ENCODE measurements at places on chromosomes 2 and 18.

- DNase-seq, result no peak
These were observed 4.0 kb upstream of the SLC35F5 start for GRCh38 chr2:113760400-113760799.

DNA sequence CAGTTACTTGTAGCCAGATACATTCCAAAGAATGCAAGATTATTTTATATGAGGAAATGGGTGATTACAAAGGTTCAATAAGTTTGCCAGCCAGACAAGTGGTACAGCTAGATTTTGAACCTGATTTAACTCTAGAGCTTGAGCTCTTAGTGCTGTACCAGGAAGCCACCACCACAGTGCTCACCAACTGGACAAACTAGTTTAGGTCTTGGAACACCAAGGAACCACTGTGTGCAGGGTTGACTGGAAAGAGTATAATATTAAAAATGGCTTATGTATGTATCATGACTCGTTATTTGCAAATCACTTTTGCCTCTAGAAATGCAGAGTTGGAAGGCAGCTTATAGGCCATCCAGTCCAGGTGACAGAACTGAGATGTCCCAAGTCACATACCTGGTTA lies 177.2 kb downstream of the TXNL1 start:
- no peak for DNase-seq

GRCh38 chr18:31646332-31647126 lies 37.9 kb downstream of the B4GALT6 start:
- no peak for DNase-seq

DNA sequence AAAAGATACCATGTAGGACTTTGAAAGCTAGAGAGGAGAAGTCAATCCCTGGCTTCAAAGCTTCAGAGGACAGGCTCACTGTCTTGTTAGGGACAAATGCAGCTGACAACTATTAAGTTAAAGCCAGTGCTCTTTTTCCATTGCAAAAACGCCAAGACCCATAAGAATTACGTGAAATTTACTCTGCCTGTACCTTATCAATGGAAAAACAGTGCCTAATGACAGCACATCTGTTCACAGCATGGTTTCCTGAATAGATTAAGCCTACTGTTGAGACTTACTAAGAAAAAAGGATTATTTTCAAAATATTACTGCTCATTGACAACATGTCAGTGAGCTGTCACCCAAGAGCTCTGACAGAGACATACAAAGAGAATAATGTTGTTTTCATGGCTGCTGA lies 52.9 kb downstream of the ANKRD12 start:
- DNase-seq, result peak; percentile 78

DNA sequence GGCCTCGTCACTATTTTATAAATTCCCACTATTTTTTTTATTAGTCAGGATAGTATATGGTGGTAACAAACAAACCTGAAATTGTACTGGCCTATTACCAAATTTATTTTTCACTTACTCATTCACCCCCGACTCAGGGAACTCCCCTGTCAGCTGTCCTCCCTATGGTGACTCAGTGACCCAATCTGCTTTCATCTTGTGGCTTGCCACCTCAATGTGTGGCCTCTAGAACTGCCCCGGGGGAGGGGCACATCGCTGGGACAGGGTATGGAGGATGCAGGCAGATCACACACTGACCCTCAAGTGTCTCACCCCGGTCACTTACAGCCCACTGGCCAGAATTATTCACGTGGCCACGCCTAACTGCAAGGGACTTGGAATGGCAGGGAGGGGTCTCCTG lies 71.6 kb downstream of the ACTR2 start:
- DNase-seq, result peak; percentile 60

DNA sequence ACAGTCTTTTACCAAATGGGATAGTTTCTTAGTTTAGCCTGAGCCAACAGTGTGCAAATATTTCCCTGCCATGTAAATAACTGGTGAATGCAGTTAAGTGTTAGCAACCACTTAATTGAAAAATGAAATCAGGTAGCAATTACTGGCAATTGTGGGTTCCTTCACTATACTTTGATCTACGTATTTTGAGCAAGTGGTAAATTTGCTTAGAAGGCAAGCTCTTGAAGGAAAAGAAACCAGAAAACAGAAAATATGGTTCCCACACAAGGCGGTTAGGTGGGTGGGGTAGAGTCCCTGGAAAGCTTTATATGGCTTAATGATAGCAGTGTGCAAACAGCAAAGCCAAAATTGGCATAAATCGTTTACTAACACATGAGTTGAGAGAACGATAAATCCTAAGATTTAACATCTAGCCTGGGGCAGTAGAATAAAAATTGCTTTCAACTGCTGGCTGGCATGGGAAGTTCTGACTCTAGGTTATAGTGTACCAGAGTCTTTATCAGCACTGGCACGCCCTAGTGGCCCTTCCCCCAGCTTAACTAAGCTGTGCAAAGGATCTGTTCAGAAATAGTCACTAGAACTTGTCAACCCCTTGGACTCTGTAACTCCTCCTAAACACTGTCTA lies 17.0 kb downstream of the SLC9A2 start:
- peak; percentile 79 for DNase-seq

DNA sequence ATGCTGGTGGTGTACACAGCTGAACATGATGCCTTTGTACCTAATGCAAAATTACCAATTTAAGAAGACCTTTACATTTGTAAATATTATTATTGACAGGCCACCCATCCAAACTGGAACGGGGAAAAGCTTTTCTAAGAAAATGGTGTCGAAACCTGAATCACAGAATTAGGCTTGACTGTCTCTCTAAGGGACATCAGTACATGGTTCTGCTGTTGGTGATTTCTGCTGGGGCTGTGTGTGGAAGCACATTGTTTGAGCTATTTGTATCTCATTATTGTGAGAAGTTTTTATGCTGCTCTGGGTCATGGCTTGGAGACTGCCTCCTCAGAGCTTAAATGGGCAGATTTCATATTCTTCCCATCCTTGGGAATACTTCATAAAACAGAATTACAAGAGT lies 420.9 kb upstream of the POU3F3 start:
- DNase-seq, result no peak

- DNase-seq, result no peak
These were observed 141.1 kb downstream of the EN1 start for GRCh38 chr2:118706371-118706770.

GRCh38 chr2:112159454-112159921 lies 21.3 kb downstream of the FBLN7 start:
- no peak for DNase-seq
